Frontal cortex (tissue), 4 donors: ENCODE measurements at places on chromosomes 12 and 14.

DNA sequence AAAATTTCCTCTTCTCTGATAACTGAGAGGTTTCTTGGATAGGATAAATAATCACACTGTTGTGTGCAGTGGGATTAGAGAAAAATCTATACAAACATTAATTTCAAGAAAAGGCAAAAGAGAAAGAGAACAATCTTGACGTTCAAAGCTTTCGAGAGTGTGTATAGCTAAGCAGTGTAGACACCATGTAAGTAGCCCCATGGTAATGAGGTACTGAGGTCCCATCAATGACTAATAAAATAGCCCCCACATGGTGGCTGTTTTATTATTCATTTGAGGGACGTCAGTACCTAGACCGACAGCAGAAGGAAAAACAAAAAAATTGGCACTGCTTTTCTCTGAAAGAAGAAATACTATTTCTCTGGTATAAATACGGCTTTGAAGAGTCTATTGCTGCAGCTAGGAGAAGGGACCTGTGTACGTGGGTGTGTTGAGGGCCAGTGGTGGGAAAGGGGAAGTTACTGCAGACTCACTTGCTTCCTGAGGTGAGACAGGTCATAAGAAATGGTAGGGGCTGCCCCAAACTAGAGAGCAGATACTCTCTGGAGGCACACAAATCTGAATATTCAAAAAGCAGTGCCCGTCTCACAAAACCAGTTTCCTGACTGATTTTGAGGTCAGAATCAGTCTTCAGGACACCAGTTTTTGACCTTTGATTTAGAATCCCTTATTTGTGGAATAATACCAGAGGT is 339.8 kb downstream of the EMP1 start:
- DNase-seq: no peak

DNA sequence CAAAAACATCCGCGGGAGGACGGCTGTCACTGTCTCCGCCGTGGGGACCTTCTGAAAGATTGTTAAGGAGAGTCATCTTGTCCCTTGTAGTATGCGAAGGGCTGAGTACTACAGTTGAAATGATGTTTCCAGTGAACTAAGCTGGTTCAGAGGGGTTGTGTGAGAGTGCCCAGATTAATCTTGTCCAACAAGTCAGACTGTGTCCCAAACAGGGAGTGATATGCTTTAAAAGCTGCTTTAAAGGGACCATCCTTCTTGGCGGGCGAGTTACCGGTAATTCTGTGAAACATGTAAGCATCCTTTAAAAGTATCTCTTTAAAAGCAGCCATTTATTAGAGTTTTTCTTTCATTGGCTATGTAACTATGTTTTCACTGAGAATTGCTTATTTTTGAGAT is 1.1 kb downstream of the WDR20 start:
- DNase-seq: peak; percentile 13

DNA sequence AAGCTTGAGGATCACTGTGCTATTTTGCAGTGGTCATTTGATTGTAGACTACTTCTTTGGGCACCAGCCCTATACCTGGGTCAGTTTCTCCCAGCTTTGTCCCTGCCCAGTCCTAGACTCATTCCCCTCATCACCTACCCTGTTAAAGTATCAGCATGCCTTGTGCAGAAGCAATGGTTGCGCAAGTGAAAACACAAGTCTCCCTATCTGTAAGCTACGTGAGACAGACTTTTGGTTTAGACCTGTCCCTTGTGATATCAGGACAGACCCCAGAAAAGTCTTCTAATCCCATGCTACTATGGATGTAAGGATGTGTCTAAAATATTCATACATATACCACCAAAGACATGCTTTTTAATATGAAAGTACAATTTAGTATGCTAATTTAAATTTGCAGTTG is 88.8 kb upstream of the ATP2B1 start:
- DNase-seq: no peak

GRCh38 chr12:40942326-40942725 is 245.8 kb upstream of the PDZRN4 start:
- DNase-seq: no peak

DNA sequence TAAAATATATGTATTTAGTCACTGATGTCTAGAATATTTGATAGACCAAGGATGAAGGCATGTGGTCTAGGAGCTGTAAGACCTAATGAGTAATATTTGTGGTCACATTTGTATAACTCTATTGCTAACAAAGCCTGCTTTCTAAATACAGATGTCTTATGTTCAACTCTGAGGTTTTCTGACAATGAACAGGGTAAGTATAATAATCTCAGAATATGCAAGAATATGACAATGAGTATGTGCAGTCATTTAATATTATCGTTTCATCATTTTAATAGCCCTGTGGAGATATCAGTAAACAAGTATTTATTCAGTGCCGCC is 389.6 kb downstream of the LRIG3 start:
- no peak for DNase-seq

DNA sequence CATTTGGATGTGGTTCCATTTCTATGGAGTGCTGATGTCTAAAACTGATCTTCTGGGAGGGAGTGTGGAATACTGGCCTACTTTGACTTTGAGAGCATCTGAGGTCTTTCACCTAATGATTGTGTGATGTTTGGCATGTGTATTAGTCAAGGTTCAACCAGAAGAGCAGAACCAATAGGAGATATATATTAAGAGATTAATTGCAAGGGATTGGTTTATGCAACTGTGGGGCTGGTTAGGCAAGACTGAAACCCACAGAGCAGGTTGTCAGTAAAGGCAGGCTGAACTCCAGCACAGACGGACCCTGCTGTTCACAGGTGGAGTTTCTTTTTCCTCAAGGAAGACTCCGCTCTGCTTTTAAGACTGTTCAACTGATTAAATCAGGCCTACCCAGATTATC is 11.6 kb downstream of the BMAL2 start:
- DNase-seq: no peak

DNA sequence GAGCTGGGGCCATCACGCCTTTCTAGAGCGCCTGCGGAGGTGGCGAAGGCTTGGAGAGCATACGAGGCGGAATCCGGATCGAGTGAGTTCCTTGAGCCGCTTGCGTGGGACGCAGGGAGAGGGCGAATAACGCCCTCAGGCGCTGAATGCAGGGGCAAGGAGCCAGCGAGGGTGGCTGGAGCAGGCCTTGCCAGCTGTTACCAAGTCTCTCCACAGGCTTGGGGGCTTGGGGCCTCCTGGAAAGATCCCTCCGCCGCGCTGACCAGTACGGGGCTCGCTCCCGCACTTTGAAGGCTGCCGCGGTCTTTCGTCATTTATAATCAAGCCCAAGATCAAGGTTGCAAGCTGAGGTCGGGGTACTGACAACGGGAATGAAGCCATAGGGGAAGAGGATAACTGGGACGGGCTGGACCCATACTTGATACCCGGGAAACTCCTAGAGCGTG is 1.2 kb downstream of the FLRT2 start:
- DNase-seq: peak; percentile 27

GRCh38 chr14:55059333-55059732 is 7.9 kb downstream of the MAPK1IP1L start:
- DNase-seq: no peak

DNA sequence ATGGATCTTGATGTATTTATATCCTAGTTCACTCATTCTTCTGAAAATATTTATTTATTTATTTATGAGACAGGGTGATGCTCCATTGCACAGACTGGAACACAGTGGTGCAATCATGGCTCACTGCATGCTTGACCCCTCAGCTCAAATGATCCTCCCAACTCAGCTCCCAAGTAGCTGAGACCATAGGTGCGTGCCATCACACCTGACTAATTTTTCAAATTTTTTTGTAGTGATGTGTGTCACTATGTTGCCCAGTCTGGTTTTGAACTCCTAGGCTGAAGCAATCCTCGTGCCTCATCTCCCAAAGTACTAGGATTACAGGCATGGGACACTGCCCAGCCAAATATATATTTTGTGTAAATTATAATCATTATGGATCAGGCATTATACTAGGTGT is 595.6 kb upstream of the ATP2B1 start:
- DNase-seq: no peak
